ENCODE measurements at places on chromosomes 7 and 10. TPM values are rescaled to one million over a fixed set of nuclear protein-coding genes. Genes with fewer than 3 reads are reported as not detected.

SLC26A3 gene
- not detected for total RNA-seq

SSC4D gene
- total RNA-seq = 0.22 TPM

KCND2 gene
- 0.20 TPM for total RNA-seq

AKR1B15 gene
- not detected for total RNA-seq

ZNF488 gene
- total RNA-seq = under 0.01 TPM

MLXIPL gene
- not detected for total RNA-seq

ACSM6 gene
- total RNA-seq = not detected

CC2D2B gene
- total RNA-seq = not detected

OR2A12 gene
- total RNA-seq = not detected

AMZ1 gene
- not detected for total RNA-seq

ITIH5 gene
- total RNA-seq = under 0.01 TPM

PNLIPRP1 gene
- not detected for total RNA-seq

ARHGAP21 gene
- total RNA-seq = 60.6 TPM

HOXA13 gene
- not detected for total RNA-seq

C10orf67 gene
- total RNA-seq = not detected

AEBP1 gene
- total RNA-seq = 19.8 TPM

CRTAC1 gene
- 2.2 TPM for total RNA-seq

SMIM30 gene
- total RNA-seq = 52.6 TPM

TYW1B gene
- total RNA-seq = 5.4 TPM

SPDYE11 gene
- not detected for total RNA-seq

ADK gene
- total RNA-seq = 6.2 TPM
